SJSA1 (cell line): ENCODE measurements at places on chromosomes 11 and 22. TPM values are rescaled to one million over a fixed set of nuclear protein-coding genes. Genes with fewer than 3 reads are reported as not detected.

DNA sequence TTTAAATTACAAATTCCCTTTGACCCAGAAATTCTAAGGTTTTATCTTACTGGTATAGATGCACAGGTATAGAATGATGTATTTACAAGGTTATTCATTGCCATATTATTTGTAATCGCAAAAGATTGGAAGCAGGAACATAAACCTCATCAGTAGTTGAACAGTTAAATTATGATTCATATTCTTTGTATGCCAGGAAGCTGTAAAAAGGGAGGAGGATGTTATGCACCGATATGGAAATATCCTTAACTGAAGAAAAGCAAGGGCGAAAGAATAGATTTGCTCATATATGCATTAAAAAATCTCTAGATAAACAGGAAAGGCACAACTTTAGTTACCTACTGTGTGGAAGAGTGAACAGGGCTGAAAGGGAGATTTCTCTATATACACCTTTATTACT is 36.7 kb downstream of the PPFIA1 start:
- peaks cover 44% of the 10 kb centered on the region for H3K36me3 ChIP-seq
- H3K27ac ChIP-seq = no peak overlapping the region
- no peaks in the 10 kb centered on the region for H3K27me3 ChIP-seq
- no peak for DNase-seq

- peaks cover 37% of the 10 kb centered on the region for H3K27me3 ChIP-seq
- no peaks in the 10 kb centered on the region for H3K4me1 ChIP-seq
- no peak overlapping the region for H3K4me3 ChIP-seq
- H3K36me3 ChIP-seq = no peaks in the 10 kb centered on the region
- DNase-seq = no peak
- no peak overlapping the region for H3K27ac ChIP-seq
These were observed 42.5 kb downstream of the ABCC8 start for GRCh38 chr11:17434108-17434507.

DNA sequence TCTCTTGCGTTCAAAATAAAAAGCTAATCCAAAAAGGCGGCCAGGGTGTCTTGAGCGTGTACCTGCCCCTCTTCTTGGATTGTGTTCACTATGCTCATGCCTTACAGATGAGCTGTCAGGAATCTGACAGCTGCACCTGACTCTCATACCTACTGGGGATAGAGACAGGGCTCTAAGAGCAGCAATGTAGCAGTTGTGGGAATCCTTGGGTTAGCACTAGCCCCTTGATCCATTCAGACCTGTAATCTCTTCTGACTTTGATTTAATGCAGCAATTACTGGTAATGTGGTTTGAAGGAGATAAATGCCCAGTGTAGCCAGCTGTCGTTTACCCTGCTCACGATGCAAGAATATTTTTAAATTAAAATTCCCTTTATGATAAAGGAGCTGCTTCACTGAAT is 145.8 kb downstream of the APOL5 start:
- no peak for DNase-seq
- no peak overlapping the region for H3K27ac ChIP-seq
- H3K4me1 ChIP-seq = no peaks in the 10 kb centered on the region

DNA sequence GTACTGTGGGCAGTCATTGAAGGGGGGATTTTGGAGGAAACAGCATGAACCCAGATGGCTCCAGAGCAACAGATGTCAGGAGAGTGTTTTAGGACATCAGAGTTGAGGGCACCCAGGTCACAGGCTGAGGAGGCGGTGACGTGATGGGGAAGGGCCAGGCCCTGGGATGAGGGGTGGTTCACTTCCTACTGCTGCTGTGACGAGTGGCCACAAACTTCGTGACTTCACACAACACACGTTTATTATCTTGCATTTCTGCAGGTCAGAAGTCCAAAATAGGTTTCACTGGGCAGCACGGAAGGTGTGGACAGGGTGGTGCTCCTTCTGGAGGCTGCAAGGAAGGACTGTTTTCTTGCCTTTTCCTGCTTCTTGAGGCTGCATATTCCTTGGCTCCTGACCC is 77.7 kb upstream of the RAB1B start:
- peaks cover 17% of the 10 kb centered on the region for H3K36me3 ChIP-seq
- H3K4me1 ChIP-seq = peaks cover 56% of the 10 kb centered on the region
- no peaks in the 10 kb centered on the region for H3K27me3 ChIP-seq
- no peak overlapping the region for H3K4me3 ChIP-seq

DNA sequence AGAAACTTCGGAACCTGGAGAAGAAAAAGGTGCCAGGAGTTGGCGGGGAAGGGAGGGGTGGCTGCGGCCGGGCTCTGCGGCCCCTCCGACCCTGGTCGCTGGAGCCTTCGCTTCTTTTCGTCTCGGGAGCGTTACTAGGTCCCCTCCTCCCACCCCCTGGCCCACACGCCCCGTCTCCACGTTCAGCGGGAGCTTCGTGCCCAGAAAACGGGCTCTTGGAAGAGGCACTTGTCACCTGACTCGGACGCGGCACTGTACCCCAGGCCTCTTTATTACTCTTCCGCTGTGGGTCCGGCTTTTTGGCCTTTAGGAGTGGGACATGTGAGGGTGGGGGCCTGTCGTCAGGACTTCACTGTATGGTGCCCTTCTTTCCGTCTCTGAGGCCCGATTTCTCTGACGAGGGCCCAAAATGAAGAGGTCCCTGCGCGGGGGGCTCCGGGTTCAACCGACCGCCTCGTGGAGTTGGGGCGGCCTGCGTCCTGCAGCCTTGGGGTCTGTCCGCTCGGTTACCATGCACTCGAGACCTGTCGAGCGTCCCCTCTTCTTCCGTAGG is 1.2 kb downstream of the CAPRIN1 start:
- peak; percentile 44 for DNase-seq
- H3K4me3 ChIP-seq = peak overlapping the region; percentile 86
- peaks cover 16% of the 10 kb centered on the region for H3K4me1 ChIP-seq
- H3K27ac ChIP-seq = peak overlapping the region; percentile 99
- H3K27me3 ChIP-seq = no peaks in the 10 kb centered on the region

- no peaks in the 10 kb centered on the region for H3K36me3 ChIP-seq
- DNase-seq = no peak
- H3K4me3 ChIP-seq = no peak overlapping the region
- no peaks in the 10 kb centered on the region for H3K27me3 ChIP-seq
These were observed 68.5 kb downstream of the DHCR7 start for GRCh38 chr11:71379701-71380100.

GRCh38 chr11:119786431-119787073 is 57.6 kb upstream of the NECTIN1 start:
- no peaks in the 10 kb centered on the region for H3K36me3 ChIP-seq
- DNase-seq = no peak
- H3K27ac ChIP-seq = no peak overlapping the region

- H3K27ac ChIP-seq = no peak overlapping the region
- no peak for DNase-seq
- H3K4me1 ChIP-seq = peaks cover 17% of the 10 kb centered on the region
- H3K36me3 ChIP-seq = no peaks in the 10 kb centered on the region
- no peak overlapping the region for H3K4me3 ChIP-seq
- H3K27me3 ChIP-seq = no peaks in the 10 kb centered on the region
These were observed 119.3 kb downstream of the WNT11 start for GRCh38 chr11:76086743-76087635.

DNA sequence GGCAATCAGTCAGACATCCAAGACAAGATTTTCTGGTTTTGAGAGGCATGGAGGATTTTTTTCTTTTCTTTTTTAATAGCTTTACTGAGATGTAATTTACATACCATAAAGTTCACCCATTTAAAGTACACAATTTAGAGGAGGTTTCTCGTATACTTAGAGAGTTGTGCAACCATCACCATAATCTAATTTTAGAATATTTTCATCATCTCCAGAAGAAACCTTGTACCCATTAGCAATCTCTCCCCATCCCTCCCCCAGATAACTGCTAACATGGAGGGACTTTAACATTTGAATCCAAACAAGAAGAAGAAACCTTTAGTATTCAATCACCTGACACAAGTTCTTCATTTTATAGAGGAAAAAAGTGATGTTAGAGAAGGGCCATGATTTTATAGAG is 83.6 kb downstream of the CLPB start:
- H3K36me3 ChIP-seq = no peaks in the 10 kb centered on the region
- DNase-seq = no peak
- no peak overlapping the region for H3K27ac ChIP-seq
- H3K4me1 ChIP-seq = no peaks in the 10 kb centered on the region
- no peak overlapping the region for H3K4me3 ChIP-seq

DNA sequence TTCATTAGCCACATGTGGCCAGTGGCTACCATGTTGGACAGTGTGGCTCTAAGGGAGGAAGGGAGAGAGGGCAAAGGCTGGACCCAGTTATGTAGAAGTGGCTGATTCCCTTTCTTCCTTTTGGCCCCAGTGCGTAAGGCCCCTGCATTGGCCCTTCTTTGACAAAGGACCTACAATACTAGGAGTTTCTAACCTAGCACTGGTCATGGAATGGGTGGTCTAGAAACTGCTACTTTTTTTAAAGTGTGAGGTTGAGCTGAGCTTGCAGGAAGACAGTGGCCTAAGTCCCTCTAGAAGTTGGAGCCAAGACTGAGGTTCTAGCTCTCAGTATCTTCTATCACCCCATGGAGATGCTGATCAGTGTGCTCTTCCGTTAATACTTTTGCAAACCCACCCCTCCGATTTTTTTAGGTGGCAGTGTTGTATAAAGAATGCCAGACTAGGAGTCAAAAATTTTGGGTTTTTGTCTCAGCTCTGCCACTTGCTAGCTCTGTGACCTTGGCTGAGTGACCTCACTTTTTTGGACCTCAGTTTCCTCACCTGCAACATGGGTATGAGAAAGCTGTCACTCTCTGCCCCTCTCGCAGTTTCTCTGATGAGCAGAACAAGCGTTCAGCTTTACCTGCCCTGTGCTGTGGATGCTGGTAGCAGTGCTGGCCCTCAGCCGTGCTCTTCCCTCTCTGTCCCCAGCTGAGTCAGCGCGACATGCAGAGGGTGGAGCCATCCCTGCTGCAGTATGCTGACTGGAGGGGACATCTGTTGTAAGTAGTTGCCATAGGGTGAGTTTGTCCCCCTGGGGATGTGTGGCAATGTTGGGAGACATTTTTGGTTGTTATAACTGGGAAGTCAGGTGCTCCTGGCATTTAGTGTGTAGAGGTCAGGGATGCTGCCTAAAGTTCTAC is 6.9 kb downstream of the ACCS start:
- DNase-seq = no peak
- no peak overlapping the region for H3K27ac ChIP-seq
- H3K4me1 ChIP-seq = no peaks in the 10 kb centered on the region
- no peaks in the 10 kb centered on the region for H3K27me3 ChIP-seq

GRCh38 chr11:94924612-94925011 is 48.7 kb downstream of the CWC15 start:
- H3K36me3 ChIP-seq = no peaks in the 10 kb centered on the region
- no peaks in the 10 kb centered on the region for H3K27me3 ChIP-seq
- peaks cover 10% of the 10 kb centered on the region for H3K4me1 ChIP-seq
- H3K27ac ChIP-seq = no peak overlapping the region
- no peak overlapping the region for H3K4me3 ChIP-seq
- DNase-seq = no peak

DNA sequence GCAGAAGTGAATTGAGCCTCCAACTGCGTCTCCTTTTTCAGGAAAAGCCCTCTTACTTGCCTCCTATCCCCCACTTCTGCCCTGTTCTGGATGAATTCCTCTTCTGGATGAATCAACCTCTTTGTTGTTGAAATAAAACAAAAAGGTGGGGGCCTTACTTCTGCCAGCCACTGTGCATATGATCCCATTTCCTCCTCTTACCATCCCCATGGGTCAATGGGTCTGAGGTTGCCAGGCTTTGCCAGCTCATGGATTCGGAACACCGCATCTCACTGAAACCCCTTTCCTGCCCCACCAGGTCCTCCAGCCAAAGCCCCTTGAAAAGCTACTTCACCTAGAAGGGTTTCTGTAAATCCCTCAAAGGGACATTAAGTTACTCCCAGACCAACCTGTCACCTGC is 3.7 kb upstream of the CHST1 start:
- no peaks in the 10 kb centered on the region for H3K36me3 ChIP-seq
- H3K4me3 ChIP-seq = no peak overlapping the region
- no peak for DNase-seq
- H3K27ac ChIP-seq = no peak overlapping the region
- peaks cover 13% of the 10 kb centered on the region for H3K4me1 ChIP-seq
- H3K27me3 ChIP-seq = peaks cover 56% of the 10 kb centered on the region

DNA sequence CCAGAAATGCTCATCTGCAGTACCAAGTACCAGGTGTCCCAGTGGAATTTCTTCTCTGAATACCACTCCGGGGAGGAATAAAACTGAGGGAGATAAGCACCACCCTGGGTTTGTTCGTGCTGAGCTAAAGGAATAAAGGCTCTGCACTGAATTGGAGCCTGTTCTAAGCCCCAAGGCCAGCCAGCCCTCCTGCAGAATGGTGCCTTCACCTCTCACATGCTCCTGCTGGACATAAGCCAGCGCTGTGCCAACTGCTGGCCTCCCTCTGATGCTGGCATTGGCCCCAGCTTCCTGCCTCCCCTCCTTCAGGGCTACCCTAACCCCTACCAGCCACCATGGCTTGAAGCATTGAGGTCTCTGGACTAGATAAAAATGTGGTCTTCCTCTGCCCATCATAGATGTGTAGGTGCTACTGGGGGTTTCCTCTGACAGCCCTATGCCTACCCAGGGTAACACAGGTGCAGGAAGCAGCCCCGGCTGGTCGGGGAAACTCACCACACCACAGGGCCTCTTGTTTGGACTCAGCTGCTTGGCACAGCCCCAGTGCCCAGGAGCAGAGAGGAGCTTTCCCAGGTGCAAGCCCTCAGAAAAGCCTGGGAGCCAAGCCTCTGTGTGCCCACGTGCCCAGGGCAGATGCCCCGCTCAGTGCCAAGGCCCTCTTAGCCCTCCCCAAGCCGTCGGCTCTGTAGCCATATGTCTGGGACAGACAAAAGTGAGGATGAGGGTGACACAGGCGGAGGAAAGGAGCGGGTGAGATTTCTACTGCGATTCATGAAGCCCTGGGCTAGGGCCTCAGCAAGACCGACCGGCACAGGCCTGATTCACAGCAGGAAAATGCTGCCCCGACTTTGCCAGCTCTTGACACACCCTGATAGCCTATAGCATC is 34.1 kb upstream of the JAM3 start:
- no peaks in the 10 kb centered on the region for H3K4me1 ChIP-seq

GRCh38 chr11:7637447-7638157 is 35.7 kb downstream of the CYB5R2 start:
- peaks cover 13% of the 10 kb centered on the region for H3K4me1 ChIP-seq
- peak overlapping the region; percentile 43 for H3K27ac ChIP-seq
- no peaks in the 10 kb centered on the region for H3K36me3 ChIP-seq
- H3K4me3 ChIP-seq = no peak overlapping the region

- no peaks in the 10 kb centered on the region for H3K27me3 ChIP-seq
- no peaks in the 10 kb centered on the region for H3K4me1 ChIP-seq
- DNase-seq = no peak
- no peak overlapping the region for H3K27ac ChIP-seq
- no peaks in the 10 kb centered on the region for H3K36me3 ChIP-seq
These were observed 71.5 kb upstream of the LMO1 start for GRCh38 chr11:8335186-8335585.

GRCh38 chr11:80948781-80949180 is 1508.0 kb upstream of the TENM4 start:
- no peaks in the 10 kb centered on the region for H3K4me1 ChIP-seq
- no peak overlapping the region for H3K27ac ChIP-seq
- no peaks in the 10 kb centered on the region for H3K36me3 ChIP-seq
- H3K4me3 ChIP-seq = no peak overlapping the region
- DNase-seq = no peak

- no peak for DNase-seq
- H3K27me3 ChIP-seq = no peaks in the 10 kb centered on the region
- H3K27ac ChIP-seq = no peak overlapping the region
These were observed 11.2 kb downstream of the C11orf58 start for GRCh38 chr11:16749666-16750065.

SLC22A9 gene
- total RNA-seq = not detected in 2 replicates

SULT4A1 gene
- not detected in 2 replicates for total RNA-seq

MRGPRX4 gene
- not detected in 2 replicates for total RNA-seq

RANGAP1 gene
- 172 and 201 TPM in 2 replicates for total RNA-seq

ARHGAP20 gene
- total RNA-seq = 1.1 and 2.2 TPM in 2 replicates

FJX1 gene
- total RNA-seq = 26.2 and 31.7 TPM in 2 replicates

LRRC74B gene
- total RNA-seq = not detected in 2 replicates
